ENCODE measurements at places on chromosomes 7 and 10.

GRCh38 chr7:115911465-115911864 lies 119.1 kb downstream of the TFEC start:
- DNase-seq, result no peak

DNA sequence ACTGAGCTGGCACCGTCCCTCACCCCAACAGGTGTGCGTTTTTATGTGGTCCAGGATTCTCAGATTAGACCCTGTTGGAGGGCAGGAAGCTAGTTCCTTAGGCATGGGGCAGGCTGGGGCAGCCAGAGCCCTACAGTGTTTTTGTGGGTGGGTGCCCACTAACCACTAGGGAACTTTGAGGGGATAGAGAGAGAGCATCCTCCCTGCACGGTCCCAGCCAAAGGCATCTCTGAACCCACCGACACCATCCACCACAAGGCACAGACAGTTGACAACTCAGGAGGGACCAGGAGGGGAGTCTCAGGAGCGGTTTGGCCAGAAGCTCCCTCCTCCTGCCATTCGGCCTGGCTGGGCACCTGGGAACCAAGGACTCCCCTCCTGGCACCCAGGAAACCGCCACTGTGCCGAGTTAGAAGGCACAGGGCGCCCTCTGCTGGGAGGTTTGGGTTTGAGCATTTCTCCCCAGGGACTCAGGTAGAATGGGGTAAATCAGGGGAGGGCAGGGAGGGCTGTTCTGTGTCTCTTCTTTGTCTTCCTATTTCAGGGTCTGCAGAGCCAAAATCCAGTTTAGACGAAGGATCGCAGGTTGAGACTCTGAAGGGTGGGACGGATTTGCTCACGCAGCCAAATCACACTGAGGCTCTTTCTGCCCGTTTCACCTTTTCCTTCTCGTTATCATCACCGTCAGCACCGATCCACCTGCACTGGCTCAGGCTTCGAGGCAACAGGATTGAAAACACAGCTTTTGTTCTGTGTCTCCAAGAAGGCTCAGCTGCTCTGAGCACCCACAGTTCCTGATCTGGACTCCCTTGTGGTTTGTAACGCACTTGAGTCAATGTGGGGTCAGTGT lies 84.8 kb upstream of the COL13A1 start:
- DNase-seq, result no peak

- DNase-seq, result no peak
Observed at GRCh38 chr10:91360461-91360860, 49.7 kb upstream of the HECTD2 start.

- no peak for DNase-seq
Observed at GRCh38 chr7:120164-120991, 72.0 kb upstream of the FAM20C start.

DNA sequence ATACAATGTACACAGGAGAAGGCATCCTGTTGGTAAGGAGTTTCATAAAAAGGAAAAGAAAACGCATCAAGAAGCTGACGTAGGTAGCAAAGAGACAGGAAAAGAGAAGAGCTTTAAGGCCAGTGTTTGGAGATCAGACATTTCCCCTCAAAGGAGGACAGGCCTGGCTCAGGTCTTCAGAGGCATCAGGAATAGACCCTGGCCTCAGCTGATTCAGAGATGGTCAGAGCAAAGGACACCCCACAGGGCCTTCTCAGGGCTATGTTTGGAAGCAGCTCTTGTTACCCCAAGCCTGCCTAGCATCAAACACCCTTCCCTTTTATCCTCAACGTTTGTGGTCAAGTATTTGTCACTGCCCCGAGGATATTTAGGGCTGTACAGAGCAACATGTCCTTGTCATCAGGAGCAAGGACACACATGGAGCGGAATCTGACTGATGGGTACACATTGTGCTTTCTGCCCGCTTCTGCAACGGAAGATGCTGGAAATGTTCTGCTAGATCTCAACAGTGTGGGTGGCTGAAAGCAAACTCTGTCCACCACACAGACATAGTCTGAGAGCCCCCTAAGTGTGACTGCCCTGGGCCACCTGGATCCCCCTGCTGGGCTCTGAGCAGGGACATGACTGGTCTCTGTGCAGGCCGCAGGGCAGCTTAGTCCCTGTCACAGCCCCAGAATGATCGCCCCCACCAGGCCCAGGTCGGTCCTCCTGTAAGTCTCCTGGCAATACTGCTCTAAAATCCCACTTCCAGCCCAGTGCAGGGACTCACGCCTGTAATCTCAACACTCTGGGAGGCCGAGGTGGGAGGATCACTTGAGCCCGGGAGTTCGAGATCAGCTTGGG lies 1.0 kb upstream of the ZDHHC4 start:
- no peak for DNase-seq

DNA sequence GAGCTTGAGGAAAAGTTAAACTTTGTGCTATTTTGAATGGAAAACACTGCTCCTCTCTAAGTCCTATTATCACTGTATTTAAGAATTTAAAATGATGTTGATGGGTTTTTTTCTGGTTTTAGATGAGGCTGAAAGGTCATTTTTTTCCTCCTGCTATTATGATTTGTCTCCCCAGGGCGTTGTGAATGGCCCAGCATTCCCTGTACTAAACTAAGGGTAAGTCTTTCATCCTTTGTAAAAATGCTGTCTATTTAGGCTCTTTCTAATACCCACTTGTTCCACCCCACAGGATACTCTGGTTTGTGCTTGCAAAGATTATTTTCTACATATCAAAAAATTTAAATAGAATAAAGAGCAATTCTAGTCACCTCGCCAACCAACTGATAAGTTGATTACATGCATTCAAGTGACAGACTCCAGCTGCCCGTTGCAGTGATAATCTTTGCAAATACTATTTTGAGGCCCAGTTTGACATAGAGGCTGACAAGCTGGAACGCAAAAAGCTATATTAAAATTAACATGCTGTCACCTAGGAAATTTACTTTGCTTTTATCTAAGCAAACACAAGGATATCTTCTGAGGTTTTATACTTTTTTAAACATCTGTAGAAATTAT lies 222.3 kb upstream of the TMEM229A start:
- no peak for DNase-seq

- DNase-seq, result no peak
Observed at GRCh38 chr7:112410092-112410491, 40.2 kb upstream of the IFRD1 start.

DNA sequence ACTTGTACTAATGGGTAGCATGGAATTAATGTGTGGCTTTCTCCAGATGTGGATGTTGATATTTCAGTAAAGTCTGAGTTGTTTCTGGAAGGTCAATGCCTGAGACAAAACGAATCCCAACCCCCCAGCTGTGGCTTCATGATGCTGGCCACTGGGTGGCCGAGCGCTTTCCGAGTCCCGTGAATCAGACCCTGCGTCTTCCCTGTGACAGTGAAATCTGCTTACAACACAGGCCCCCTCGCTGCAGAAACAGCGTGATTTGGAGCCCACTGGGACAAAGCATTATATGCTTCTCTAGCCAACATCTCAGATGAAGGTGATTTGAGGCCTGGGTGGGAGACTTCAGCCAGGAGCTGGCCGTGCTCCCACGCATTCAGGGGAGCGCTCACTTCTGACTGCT lies 124.7 kb downstream of the WDR37 start:
- no peak for DNase-seq

- DNase-seq, result no peak
Observed at GRCh38 chr7:786472-787255, 45.6 kb upstream of the SUN1 start.

DNA sequence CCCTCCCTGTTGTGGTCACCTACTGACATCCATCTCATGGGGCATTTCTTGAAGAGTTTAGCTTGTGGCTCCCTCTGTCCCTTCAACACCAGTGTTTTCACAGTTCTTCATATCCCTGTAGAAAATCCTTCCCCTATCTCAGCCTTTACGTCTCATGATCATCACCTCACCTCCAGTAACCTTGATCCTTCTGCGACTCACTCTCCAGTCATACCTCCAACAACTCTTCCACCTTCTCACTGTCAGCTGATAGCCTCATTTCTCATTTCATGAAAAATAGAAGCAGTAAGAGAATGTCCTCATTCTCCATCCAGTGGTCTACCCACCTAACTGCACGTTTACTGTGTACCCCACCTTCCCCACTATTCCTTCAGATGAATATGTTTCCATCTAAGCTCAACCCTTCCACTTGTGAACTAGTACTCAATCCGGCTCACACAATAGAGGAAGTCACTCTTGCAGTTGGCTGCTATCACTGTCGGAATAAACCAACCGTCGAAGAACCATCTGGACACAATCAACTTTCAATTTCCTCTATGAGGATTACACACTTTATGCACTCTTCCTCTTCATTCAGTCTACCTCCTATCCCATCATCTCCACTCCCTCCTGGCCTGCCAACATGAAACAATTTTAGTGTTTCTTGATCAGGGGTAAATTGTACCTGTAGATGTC lies 256.0 kb downstream of the AHR start:
- DNase-seq, result no peak

DNA sequence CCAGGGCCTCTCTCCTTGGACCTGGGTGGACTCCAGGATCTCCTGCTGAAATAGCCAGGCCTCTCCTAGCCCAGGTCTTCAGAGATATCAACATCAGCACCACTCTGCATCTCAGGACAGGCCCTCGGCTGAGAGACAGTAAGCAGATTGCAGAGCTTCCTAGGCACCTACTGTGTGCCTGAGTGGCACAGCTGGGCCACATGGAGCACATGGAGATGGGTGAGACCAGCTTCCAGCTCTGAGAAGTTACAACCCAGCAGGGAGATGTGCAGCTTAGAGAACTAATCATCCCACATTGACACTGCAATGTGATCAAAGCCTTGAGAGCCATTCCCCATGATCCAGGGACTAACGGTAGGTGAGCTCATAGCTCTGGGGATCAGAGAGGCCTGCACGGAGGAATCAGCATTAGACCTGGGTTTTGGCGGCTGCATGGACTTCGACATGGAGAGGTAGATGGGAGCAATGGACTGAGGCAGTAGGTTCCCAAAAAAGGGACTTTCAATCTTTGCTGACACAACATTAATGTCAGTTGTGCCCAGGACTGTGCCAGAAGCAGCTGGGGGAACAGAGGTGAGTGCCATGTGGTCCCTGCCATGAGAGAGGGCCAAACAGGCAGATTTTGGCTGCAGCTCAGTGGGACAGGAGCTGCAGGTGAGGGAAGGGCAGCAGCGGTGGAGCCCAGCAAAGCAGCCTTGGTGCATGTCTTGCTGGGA lies 76.0 kb upstream of the LEP start:
- DNase-seq, result no peak

- no peak for DNase-seq
Observed at GRCh38 chr7:154738216-154738615, 264.7 kb downstream of the PAXIP1 start.

- DNase-seq, result no peak
Observed at GRCh38 chr10:53325066-53325465, 552.5 kb upstream of the MBL2 start.

DNA sequence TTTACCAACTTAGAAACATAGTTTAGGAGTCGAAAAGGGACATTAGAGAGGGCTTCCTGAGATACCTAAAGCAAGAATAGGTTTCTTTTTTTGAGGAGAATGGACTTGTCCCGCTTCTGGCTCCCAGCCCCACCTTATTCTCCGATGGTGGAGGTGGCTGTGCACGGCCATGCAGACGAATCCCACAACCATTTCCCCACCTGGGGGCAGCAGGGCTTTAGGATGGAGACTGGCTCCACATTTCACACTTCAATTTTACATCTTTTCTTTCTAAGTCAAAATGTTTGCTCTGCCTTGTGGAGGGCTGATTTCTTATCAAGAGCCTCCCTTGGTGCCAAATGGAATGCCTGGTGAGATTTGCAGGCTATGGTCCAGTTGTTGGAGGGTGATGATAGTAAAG lies 118.5 kb downstream of the GLRX3 start:
- no peak for DNase-seq

GRCh38 chr10:74380795-74381194 lies 229.8 kb downstream of the ADK start:
- DNase-seq, result no peak

DNA sequence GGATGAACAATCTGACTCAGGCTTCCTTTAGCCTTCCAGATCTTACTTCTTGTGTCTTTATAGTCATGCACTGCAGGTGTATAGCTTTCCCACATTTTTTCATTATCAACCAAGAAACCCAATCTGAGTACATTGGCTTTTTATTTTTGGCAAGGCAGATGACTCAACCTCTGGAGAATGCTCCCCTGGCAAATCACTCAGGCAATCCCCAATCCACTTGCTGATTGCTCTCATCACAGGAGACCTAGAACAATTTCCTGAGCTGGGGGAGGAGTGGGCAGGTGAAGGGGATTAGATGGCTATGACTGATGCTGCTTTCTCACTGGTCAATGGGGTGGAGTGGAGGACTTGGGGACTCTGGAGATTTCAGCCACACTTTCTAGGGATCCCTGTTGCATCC lies 134.4 kb downstream of the SLC16A9 start:
- no peak for DNase-seq

GRCh38 chr10:125629758-125630376 lies 53.1 kb downstream of the TEX36 start:
- DNase-seq, result no peak

DNA sequence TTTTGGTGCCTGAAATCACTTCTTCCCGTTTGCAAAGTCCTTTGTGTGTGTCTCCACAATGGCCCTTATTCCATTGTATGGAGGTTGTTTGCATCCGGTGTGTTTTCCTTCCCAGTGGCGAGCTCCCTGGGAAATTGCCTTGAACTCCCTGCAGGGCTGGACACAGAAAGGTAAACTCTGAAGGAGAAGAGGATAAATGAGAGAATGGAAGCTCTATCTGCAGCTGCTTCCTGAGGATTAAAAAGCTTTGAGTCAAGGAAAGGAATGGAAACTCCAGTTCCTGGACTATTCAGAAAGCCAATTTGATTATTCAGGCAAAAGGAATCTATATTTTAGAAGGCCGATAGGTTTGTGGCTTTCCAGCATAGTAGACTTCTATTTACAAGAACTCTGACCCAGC lies 4.4 kb upstream of the GRK5 start:
- no peak for DNase-seq

DNA sequence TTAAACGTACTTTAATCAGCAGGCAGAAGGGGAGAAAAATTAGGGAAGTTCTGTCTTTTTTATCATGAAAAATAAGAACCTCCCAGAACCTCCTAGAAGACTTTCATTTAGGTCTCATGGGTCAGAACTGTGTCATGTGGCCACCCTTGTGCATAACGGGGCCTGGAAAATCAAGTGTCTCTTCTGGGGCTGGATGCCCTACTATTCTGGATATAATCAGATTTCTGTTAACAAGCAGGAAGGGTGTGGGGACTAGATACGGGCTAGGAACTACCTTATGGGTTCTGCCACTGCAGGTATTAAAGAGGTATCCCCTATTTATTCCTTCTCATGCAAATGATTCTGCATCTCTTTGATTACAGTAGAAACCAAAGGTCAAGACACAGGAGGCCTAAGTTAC lies 14.1 kb downstream of the LANCL2 start:
- no peak for DNase-seq

- DNase-seq, result no peak
Observed at GRCh38 chr7:140230861-140231770, 54.3 kb upstream of the KDM7A start.

- no peak for DNase-seq
Observed at GRCh38 chr7:102221961-102222360, 64.7 kb upstream of the SH2B2 start.

DNA sequence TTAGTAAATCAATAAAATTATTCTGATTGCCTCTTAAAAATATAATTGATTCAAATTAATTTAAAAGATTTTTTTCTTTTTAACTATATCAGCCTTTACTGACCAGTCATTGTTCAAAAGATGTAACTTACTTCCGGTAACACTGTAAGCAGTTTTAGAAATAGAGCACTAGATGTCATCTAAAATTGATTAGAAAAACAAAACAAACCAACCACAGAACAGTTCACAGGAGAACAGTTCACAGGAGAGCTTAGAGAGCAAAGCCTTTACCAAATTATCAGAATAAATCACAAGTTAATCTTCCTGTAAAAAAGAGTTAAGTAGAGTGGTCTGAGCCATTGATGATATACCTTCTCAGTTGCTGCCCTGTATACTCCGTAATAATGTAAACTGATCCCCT lies 133.3 kb upstream of the DGKB start:
- no peak for DNase-seq

GRCh38 chr7:116674508-116675173 lies 2.6 kb downstream of the MET start:
- peak; percentile 77 for DNase-seq
